ENCODE measurements at places on chromosomes 7 and 10.
A peak's percentile ranks its signal among the peaks of the same experiment; 100 is the strongest.

GRCh38 chr10:104893701-104894100 lies 252.6 kb downstream of the SORCS3 start:
- no peak for DNase-seq

DNA sequence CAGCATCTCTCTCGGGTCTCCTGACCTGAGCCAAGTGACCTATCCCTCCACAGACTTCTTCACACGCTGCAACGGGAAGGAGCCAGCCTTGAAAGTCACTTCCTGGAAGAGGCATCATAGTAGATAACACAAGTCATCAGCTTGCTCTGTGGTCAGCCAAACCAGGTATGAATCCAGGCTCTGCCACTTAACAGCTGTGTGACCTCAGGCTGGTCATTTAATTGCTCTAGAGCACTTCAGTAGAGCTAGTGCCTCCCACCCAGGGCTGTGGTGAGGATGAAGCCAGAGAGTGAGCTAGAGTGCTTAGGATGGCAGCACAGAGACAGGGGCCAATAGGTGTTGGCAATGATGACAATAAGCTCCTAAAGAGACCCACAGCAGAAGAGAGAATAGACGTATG lies 247.7 kb upstream of the ZMIZ1 start:
- DNase-seq: no peak

- no peak for DNase-seq
Observed at GRCh38 chr7:26918241-26918640, 53.9 kb upstream of the SKAP2 start.

GRCh38 chr10:116990276-116990800 lies 14.6 kb downstream of the SHTN1 start:
- no peak for DNase-seq

DNA sequence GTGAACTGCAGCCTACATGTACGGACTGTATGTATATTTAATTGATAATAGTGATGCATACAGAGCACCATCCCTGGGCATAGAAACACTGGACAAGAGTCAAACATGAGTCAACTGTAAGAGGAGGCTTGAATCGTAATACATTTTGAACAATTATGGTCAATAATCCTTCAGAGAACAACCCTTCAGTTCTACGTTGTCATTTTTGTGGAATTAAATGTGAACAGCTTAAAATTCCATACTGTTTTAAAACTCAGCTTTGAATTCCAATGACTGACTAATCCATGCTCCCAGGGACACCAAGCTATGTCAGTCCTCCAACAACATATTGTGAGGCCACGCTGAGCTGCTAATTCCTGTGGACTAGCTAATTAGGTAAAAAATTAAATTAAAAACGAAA lies 41.5 kb upstream of the KMT2E start:
- DNase-seq: no peak

DNA sequence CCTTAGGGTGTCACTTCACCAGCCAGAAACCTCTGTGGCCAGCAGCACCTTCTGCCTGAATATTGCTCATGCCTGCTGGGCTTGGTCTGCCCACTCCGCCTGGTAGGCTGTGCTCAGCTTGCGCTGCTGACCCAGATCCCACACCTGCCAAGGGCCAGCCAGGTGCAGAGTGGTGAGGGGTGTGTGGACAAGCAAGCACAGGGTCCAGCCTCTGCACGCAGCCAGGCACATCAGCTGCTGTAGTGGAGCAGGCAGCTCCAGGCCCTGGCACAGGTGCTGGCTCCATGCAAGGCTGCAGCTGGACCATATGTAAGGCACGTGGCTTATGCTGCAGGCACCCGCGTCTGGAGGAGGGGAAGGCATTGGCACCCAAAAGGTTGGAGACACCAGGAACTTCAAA lies 567.4 kb downstream of the INHBA start:
- DNase-seq: no peak

- peak; percentile 59 for DNase-seq
Observed at GRCh38 chr10:45378914-45379726, 5.1 kb downstream of the ALOX5 start.

DNA sequence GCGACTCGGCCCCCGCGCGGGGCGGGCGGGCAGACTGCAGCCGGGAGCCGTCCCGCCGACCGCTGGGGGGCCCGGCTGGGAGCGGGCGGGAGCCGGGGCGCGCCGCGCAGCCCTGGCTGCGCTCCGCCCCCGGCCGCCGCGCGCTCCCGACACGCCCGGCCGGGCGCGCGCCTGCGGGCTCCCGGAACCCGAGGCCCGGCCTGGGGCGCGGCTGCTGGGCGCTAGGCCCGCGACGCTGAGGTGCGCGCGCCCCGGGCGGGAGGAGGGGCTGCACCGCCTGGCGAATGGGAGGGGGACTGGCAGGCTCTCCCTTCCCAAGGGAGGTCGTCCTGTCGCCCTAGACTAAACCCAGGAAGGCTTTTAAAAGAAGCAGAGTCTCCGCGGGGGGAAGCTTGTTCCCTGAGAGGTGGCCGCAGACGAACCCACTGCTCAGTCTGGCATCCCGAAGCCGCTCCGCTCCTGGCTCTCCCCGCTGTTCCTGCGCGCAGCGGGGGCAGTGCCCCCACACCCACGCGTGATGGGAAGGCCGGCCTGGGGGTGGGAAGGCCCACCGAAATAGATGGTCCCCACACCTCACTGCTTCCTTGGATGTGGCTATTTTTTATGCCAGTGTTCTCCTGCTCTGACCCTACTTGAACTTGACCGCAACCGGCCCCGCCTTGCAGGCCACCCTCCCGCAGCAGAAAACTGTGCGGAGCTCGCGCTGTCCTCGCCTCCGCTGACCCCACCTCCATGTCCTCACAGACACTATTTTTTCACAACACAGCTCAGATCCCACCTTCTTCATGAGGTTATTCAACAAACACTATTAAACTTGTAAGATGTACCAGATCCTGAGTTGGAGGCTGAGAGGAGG lies at the start of gene VOPP1:
TSS of gene VOPP1 (minus strand) at position 125 of the 856 bp plus-strand sequence. CDS start 178 bp downstream, outside the sequence.
- peak; percentile 57 for DNase-seq

DNA sequence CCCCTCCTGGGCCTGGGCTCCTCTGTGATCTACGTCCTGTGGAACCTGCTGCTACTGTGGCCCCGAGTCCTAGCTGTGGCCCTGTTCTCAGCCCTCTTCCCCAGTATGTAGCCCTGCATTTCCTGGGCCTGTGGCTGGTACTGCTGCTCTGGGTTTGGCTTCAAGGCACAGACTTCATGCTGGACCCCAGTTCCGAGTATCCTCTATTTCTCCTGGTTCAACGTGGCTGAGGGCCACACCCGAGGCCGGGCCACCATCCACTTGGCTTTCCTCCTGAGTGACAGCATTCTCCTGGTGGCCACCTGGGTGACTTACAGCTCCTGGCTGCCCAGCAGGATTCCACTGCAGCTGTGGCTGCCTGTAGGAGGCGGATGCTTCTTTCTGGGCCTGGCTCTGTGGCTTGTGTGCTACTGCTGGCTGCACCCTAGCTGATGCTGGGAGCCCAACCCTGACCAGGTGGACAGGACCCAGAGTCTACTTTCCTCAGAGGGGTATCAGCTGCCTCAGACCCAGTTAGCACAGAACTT lies 37.8 kb upstream of the MMD2 start:
- DNase-seq: no peak

DNA sequence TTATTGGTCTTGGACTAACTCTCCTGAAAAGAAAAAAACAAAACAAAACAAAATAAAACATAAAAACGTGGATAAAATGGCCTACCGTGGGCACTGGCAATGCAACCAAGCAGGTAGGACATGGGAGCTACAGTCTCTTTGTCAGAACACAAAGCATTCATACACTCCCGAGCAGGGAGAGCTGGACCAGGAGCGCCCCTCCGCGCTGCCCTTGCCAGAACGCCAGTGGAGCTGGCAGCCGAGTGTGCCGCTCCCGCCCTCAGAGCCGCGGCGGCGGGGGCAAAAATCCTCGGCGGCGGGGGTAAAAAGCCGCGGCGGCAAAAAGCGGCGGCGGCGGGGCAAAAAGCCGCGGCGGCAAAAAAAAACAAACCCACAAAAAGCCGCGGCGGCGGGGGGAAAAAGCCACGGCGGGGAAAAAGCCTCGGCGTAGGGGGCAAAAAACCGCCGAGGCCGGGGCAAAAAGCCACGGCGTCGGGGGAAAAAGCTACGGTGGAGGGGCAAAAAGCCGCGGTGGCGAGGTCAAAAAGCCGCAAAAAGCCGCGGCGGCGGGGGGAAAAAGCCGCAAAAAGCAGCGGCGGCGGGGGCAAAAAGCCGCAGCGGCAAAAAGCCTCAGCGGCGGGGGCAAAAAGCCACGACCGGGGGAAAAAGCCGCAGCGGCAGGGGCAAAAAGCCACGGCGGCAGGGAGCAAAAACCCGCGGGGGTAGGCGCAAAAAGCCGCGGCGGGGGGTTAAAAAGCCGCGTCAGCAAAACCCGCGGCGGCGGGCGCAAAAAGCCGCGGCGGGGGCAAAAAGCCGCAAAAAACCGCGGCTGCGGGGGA lies 418.1 kb downstream of the ZNF716 start:
- no peak for DNase-seq

GRCh38 chr10:132774902-132775863 lies 10.8 kb downstream of the NKX6-2 start:
- DNase-seq: no peak

DNA sequence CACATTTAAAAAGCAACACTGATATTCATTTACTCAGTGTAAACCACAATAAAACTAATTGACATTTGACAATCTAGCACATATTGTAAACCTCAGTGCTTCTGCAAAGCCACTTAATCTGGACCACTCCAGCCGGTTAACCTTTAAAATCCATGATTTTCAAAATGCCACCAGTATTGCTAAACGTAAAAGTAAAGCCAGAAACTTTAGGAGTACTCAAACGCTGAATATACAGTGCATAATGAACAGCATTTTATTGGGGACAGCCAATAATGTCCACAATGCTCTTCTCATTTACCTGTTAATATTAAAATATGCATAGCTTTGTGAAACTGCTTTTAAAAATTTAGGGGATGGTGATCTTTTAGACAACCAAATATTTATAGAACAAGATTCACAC lies 10.8 kb downstream of the HNRNPA2B1 start:
- no peak for DNase-seq

GRCh38 chr7:21580073-21580521 lies 37.3 kb downstream of the DNAH11 start:
- DNase-seq: no peak

GRCh38 chr7:33593611-33594010 lies 311.7 kb upstream of the BMPER start:
- DNase-seq: no peak

GRCh38 chr7:44408596-44408995 lies 81.9 kb downstream of the NUDCD3 start:
- DNase-seq: no peak

- no peak for DNase-seq
Observed at GRCh38 chr7:9937944-9938631, 1035.6 kb upstream of the PHF14 start.

DNA sequence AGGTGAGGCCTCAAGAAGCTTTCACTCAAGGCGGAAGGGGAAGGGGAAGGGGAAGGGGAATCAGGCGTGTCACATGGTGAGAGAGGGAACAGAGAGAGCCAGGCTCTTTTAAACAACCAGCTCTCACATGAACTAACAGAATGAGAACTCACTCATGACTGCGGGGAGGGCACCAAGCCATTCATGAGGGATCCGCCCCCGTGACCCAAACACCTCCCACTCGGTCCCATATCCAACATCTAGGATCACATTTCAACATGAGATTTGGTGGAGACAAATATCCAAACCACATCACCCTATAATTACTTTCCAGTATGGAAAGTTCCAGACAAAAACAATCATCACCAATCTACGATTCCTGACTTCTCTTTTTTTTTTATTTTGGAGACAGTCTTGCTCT lies 22.9 kb downstream of the HIP1 start:
- no peak for DNase-seq

GRCh38 chr7:33039257-33039902 lies 23.2 kb downstream of the NT5C3A start:
- no peak for DNase-seq

GRCh38 chr7:139727151-139727705 lies 50.6 kb downstream of the HIPK2 start:
- DNase-seq: no peak

DNA sequence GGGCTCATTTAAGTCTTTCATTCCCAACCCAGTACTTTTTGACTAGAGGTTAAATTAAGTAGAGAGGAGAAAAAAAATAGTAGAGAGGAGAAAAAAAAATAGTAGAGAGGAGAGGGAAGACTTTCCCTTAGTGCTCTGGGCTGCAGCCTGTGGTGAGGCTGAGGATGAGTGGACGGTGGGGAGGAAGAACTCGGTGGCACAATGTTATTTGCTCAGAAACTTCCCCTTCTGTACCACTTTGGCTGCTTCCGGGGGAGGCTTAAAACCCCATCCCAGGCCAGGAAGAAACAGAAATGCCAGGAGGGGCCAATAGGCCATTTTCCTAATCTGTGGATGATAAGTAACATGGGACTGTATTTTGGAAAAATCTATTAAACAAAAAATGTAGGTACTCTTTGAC lies 14.6 kb upstream of the MLXIPL start:
- DNase-seq: no peak

GRCh38 chr10:101403161-101403560 lies 49.2 kb downstream of the BTRC start:
- DNase-seq: no peak

DNA sequence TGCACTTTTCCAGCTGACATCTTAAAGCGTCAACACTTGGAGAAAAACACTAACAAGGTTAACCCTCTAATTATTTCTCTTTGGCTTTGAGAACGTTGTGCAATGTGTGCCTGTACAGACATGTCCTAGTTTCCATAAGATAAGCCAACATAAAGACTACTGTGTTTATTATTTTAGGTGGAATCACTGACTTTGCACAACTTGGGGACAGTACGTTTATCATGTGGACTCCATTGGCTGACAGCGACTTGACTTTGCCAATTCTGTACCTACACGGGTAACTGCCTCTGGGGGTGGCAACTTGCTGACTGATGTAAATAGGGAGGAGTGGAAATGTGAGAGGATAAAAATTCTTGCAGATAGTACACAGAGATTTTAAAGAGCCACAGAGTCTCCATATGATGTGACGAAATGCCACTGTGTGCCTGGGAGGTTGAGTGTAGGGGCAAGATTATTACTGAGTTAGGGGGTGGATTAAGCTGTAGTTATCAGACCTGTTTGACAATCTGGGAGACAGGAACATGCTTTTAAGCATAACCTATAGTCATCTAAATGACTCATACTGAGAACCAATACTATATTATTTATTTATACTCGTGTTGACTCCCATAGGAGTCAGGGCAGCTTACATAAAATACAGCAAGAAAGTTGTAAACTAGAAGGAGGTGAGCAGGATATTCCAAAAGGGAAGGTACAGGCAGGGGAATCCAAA lies 21.0 kb downstream of the SLC13A4 start:
- no peak for DNase-seq

- no peak for DNase-seq
Observed at GRCh38 chr10:98307916-98308541, 40.0 kb upstream of the LOXL4 start.

DNA sequence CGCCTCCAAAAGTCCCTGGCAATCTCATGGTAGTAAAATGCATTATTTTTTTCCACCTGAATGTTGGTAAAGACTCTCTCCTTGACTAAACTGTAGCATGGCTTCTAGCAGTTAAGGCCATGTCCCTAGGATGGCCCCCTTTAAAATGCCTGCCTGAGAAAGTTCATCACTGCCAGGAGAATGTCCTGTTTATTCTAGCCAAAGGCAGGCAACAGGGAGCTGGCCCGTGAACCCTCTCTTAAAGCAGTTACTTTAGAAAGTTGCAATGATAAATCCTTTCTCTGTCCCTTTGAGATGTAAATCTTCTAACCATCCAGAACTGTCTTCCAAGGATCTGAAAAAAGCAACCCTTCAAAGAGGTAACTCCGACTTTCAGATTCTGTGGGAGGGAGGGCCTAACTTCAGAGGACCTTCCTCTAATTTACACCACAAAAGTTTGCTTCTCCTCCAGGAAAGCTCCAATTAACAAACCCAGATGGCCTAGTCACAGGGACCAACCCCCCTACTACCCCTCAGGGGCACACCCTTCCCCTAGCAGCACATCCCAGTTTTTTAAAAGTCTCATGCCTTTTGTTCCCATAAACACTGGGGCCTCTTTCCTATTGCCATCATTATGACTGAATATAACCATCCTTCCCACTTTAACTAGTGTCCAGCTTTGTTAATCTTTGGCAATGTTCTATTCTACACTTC lies 5.5 kb downstream of the DNTT start:
- DNase-seq: no peak
